ENCODE measurements at places on chromosomes 6 and 20.
A peak's percentile ranks its signal among the peaks of the same experiment; 100 is the strongest.

GRCh38 chr20:34190679-34191090, 50.5 kb upstream of the ASIP start:
- DNase-seq: peak; percentile 29

GRCh38 chr6:97019315-97019714, 94.8 kb downstream of the KLHL32 start:
- DNase-seq: no peak

GRCh38 chr20:62496568-62497218, 20.9 kb upstream of the GATA5 start:
- DNase-seq: no peak

GRCh38 chr6:81950877-81951276, 198.4 kb upstream of the TENT5A start:
- DNase-seq: no peak

- no peak for DNase-seq
Measured at GRCh38 chr20:38275815-38276550, 15.4 kb upstream of the KIAA1755 start.

DNA sequence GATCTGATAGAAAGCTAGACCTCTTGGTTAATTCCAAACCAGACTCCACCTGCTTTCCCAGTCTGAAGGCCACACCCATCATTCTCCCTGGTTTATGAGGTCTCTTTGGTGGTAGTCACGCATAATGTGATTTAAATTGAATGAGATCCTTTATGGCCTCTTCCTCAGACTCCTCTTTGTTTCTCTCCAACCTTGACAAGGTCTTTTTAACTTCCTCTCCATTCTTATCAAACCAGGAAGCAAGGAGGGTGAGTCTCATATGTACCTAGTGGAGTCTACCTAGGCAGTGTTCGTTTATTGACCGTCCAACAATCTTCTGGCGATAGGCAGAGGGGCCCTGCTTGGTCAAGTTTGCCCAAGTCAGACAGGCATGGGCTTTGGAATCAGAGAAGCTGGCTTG, 184.2 kb upstream of the LAMP5 start:
- peak; percentile 90 for DNase-seq

DNA sequence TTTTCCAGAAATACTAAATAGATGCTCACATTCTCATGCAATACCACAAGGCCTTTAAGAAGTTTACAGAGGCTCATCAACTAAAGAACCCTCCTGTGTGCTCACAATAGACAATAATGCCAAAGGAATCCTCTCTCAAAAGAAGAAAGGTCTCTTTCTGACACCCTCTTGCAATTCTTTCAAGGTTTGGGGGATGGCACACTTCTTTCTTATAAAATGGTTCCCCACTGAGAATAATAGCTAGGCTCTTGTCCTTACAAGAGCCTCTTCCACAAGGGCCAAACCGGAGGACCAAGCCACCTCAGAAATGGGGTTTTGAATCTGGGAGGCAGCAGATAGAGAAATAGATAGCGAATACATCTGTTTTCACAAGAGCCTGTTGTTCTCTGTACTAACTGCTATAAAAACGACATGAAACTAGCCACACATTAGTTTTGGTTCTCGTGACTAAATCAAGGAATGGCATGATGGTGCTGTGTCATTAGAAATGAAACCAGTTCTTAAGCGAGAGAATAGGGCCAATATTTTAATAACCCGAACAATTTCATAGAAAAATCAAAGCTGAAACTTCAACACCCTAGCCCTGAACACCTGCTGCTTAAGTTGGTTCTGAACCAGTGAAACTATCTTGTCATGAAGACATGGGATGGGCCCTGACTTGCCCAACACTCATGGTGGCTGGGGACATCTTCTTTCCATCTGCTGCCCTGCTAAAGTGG, 81.1 kb downstream of the PRDM1 start:
- DNase-seq: no peak

DNA sequence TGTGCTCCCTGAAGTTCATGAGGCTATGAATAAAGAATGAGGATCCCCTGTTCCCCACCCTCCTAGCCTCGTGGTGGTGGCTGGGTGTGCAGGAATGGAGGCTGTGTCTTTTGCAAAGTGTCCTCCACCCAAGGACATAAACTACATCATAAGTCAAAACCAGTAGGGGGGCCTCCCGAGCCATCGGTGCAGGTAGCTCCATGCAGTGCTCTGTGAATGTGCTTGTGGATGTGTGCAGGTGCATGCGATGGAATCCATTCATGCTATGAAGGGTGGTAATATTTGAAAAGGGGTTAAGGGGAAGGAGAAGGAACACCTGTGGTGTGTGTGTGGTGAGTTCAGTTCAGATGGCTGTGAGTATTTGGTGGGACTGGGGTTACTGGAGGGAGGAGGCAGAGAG, 197.3 kb downstream of the NRN1 start:
- DNase-seq: no peak

DNA sequence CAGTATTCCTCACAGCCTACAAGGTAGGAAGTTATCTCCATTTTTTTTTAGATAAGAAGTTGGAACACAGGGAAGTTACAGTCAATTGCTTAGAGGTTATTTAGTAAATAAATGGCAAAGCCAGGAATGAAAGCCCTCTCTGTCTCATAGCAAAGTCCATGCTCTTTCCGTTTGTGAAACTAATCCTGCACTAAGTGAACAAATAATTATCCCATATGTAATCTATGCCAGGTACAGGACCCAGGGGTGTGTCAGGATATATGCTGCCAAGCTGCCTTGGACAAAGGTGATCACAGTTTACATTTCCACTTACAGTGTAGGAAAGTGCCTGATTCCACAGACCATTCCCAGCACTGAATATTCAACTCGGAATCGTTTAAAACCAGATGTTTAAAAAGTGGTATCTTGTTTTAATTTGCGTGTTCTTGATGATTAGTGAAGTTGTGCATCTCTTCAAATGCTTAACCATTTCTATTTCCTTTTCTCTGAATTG, 13.6 kb upstream of the GMDS start:
- DNase-seq: no peak

DNA sequence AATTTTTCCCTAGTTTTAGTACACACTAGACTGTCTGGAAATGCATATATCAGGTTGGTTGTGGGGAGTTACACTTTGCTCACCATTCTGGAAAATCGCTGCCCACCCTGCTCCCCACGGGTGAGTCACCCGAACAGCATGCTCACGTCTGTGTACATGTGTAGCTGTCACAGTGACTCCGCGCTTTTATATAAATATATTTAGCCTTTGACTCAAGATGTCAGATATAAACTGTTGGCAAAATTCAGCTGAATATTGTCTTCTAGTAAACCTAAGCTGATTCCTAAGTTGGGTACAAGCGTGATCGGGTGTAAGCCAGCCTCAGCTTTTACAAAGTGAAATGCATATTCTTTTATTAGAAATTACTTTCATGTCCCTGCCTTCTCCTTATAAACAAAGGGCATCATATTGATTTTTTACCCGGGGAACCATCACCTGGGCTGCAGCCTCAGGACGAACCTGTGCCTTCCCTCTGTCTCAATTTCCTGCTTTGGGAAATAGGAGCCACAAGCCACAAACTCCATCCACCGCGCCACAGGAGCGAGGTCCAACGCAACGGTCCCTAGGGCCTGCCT, 4.3 kb downstream of the SDCBP2 start:
- DNase-seq: no peak

Data from NCI-H187 treated with DMSO at 0.1 percent for 48 hours (cell line).